ENCODE measurements at places on chromosomes 7 and 10. TPM values are rescaled to one million over a fixed set of nuclear protein-coding genes. Genes with fewer than 3 reads are reported as not detected.

The DPYSL4 gene
- total RNA-seq = 2.2 TPM

The GPR22 gene
- not detected for total RNA-seq

The MEPCE gene
- 39.5 TPM for total RNA-seq

The KCNIP2 gene
- 6.1 TPM for total RNA-seq

The DIP2C gene
- total RNA-seq = 31.4 TPM

The FOXP2 gene
- 25.8 TPM for total RNA-seq

The TBX20 gene
- not detected for total RNA-seq

The PNLIP gene
- total RNA-seq = 3.3 TPM

The ITGA8 gene
- total RNA-seq = 8.7 TPM

The GPRIN2 gene
- 2.1 TPM for total RNA-seq

The ASB10 gene
- not detected for total RNA-seq

The PRSS37 gene
- not detected for total RNA-seq

The UTF1 gene
- total RNA-seq = not detected

The STEAP4 gene
- 239 TPM for total RNA-seq

The CFAP46 gene
- 1.4 TPM for total RNA-seq

The TRIM50 gene
- total RNA-seq = not detected

The FAM13C gene
- total RNA-seq = 10.3 TPM

The OR2A42 gene
- not detected for total RNA-seq

The ABCF2 gene
- 34.7 TPM for total RNA-seq

The SHTN1 gene
- total RNA-seq = 14.9 TPM

The RNF133 gene
- 2.2 TPM for total RNA-seq

The RTKN2 gene
- total RNA-seq = 0.30 TPM

The NANOS1 gene
- total RNA-seq = 7.3 TPM

The INA gene
- total RNA-seq = not detected

The C1QL3 gene
- total RNA-seq = not detected

The SAMD9L gene
- 19.0 TPM for total RNA-seq

The GBX1 gene
- not detected for total RNA-seq

The NRG3 gene
- not detected for total RNA-seq

The DPY19L1 gene
- 12.7 TPM for total RNA-seq

The SLC13A1 gene
- total RNA-seq = not detected

The HDAC9 gene
- total RNA-seq = 10.3 TPM

The BTBD16 gene
- 1.2 TPM for total RNA-seq

The TMEM140 gene
- total RNA-seq = 31.8 TPM

The CYP3A5 gene
- total RNA-seq = 42.9 TPM

The CCDC71L gene
- total RNA-seq = 36.9 TPM

The RAB19 gene
- total RNA-seq = not detected

The PMS2 gene
- total RNA-seq = 22.7 TPM

The UNCX gene
- total RNA-seq = not detected

The TYW1B gene
- 7.1 TPM for total RNA-seq

The RHOBTB1 gene
- 5.9 TPM for total RNA-seq

The FOXI2 gene
- not detected for total RNA-seq

The PRPF18 gene
- 34.3 TPM for total RNA-seq

The TSPAN15 gene
- 46.9 TPM for total RNA-seq

The LIPK gene
- total RNA-seq = not detected

The CDC14C gene
- not detected for total RNA-seq

The PKD2L1 gene
- total RNA-seq = not detected

The COL13A1 gene
- total RNA-seq = 0.63 TPM

The BMPER gene
- total RNA-seq = 33.3 TPM

The FLNC gene
- 10.8 TPM for total RNA-seq

The WDR86 gene
- total RNA-seq = 82.9 TPM

The CDHR3 gene
- 12.9 TPM for total RNA-seq

The NPTX2 gene
- 42.2 TPM for total RNA-seq

The CLRN3 gene
- total RNA-seq = not detected

The TMEM26 gene
- 0.22 TPM for total RNA-seq

The PPP1R17 gene
- total RNA-seq = not detected

The OR2A1 gene
- 0.60 TPM for total RNA-seq

The DNAH11 gene
- total RNA-seq = 0.22 TPM
